HT1080 (cell line): ENCODE measurements at places on chromosomes 12 and 14. TPM values are rescaled to one million over a fixed set of nuclear protein-coding genes. Genes with fewer than 3 reads are reported as not detected.
A peak's percentile ranks its signal among the peaks of the same experiment; 100 is the strongest.

The HSPB8 gene
- 8.7 TPM in 2 replicates for total RNA-seq

The PTPRR gene
- 2.5 and 6.1 TPM in 2 replicates for total RNA-seq

DNA sequence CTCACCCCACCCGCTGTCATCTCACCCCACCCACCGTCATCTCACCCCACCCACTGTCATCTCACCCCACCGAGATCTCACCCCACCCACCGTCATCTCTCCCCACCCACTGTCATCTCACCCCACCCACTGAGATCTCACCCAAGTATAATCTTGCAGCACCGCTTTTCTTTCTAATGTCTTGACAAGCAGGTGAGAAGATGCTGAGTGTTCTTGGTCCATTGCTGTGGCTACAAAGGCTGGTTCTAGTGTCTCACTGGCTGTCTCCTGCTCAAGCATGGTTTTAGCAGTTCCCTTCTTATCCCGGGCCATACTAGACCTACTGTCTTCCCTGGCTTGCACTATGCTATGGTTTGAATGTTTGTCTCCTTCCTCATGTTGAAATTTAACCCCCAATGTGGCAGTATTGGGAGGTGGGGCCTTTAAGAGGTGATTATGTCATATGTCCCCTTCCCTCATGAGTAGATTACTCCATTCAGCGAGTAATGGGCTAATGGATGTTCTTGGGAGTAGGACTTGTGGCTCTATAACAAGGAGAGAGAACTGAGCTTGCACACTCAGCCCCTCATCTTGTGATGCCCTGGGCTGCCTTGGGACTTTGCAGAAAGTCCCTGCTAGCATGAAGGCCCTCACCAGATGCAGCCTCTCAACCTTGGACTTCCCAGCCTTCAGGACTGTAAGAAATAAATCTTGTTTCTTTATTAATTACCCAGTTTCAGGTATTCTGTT lies 47.7 kb upstream of the PPP2R5C start:
- DNase-seq = no peak

GRCh38 chr14:91417120-91417982 lies at the start of gene CCDC88C:
Gene CCDC88C, minus strand, starts transcription at chr14:91417820. Its CDS starts 130 bp downstream, at chr14:91417690.
- DNase-seq = peak; percentile 39

- no peak for DNase-seq
Observed at GRCh38 chr12:118377021-118377883, 897 bp downstream of the SUDS3 start.
